SHP77 (cell line): ENCODE measurements at places on chromosomes 6 and 20.

DNA sequence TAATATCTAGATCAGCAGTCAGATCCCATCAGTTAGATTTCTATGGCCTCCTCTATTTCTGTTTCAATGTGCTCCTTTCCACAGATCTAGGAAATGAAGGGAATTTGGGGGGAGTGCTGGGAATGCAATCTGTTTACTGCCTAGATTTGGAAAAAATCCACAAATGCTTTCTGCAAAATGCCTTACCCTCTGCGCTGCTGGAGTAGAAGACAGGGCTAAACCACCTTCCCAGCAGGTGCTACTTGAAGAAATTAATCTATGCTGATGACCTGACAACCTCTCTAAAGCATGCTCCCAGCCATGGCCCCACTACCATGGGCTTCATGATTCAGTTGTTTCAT is 46.2 kb downstream of the LY86 start:
- DNase-seq, result no peak

DNA sequence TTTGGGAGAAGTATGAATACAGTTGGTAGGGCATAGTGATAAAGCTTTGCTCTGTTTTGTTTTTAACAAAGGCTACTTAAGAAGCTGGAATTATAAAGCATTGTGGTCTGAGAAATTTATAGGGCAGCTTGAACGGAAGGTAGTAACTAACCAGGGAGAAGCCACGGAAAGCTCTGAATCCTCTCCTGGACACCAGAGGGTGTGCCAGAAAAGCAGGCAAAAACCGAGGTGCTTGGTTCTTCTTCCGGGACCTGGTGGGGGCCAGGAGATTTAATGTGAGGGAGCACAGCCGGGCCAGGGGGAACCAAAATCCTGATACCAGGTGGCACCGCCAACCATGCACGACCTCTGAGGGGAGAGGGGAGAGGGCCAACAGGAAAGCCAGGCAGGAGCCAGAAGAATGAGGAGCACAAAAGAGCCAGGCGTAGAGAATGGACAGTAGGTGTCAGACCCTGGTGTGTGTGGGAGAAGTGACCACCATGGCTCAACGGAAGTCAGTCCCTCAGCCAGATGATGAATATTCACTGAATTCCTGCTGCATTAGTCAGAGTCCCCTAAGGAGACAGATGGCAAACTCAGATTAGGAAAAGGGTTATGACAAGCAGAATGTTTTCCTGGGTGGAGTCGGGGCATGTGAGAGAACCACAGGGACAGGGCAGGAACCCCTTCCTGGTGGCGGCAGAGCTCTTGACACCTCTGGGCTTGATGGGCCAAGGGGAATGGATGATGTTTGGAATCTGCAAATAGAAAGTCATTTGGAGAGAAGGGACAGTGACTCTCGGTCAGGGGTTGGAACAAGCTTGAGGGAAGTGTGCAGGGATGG is 262.3 kb downstream of the ZNF217 start:
- DNase-seq, result no peak

- no peak for DNase-seq
Measured at GRCh38 chr6:100463630-100464161, 1.0 kb downstream of the SIM1 start.

DNA sequence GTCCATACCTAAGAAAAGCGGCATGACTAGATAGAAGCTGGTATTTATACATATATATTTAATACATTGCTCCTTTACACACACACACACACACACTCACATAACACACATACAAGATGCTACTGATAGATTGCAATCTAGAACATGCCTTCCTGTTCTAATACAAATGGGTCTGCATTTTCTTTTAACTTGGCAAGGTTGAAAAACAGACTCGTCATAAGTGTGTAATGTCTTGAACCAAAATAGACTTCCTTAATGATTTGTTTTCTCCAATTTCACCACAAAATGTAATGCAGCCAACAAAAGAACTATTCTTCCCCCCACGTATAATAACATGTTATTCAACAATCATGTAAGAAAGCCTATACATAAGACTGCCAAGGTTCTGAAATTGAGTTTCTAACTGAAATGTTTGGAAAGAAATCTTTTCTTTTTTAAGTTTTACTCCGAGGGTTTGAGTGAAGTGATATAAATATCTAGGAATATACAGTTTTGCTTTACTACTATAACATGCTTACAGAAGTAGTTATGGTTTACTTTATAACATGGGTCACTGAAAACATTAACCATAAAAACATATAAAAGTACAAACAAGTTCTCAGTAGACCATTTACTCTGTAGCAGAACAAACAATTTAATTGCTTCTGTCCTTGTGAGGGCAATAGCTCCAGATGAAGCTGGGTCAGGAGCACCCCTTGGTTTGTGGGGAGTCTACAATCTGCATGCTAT is 207.5 kb downstream of the FOXC1 start:
- DNase-seq, result no peak

DNA sequence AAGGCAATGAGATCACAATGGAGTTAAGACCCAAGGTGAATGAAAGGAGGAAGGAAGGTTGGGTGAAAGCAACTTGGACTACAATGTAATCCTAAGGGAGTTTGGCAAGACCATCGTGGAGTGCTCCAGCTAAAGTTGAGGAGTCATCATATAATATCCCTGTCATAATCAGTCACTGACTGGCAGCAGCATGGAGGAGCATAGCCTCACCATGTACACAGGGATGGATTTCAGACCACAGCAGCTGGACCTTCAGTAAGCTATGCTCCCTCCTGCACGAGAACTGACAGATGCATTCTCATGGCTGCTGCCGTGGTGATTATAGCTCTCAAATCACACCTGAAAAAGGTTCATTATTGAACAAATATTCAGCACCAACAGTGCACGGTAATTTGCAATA is 43.0 kb downstream of the GOPC start:
- no peak for DNase-seq

DNA sequence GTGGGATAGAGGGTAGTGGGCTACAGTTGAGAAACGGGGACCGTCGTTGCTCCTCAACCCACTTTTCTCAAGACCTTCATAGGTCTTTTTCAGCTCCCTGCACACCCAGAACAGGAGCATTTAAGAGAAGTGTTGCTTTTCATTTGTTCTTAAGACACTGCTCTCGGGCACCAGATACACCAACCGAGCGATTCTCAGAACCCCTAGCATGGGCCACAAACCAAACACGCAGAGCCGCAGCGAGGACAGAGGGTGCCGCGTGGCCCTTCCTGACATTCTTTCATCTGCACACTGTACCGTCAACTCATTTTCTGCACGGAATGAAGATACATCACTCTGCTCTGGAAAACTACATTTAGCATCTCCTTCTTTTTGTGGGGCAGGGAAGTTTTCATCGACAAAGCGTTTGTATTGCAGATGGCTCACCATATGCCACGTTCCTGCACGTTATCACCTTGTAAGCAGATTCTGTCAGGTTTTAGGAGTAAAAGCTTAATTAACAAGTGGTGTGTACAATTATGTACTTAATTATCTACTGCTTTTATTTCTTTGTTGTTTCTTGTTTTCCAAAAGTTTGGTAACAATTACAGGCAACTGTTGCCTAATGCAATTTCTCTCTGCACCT is 70.4 kb upstream of the MLN start:
- no peak for DNase-seq

DNA sequence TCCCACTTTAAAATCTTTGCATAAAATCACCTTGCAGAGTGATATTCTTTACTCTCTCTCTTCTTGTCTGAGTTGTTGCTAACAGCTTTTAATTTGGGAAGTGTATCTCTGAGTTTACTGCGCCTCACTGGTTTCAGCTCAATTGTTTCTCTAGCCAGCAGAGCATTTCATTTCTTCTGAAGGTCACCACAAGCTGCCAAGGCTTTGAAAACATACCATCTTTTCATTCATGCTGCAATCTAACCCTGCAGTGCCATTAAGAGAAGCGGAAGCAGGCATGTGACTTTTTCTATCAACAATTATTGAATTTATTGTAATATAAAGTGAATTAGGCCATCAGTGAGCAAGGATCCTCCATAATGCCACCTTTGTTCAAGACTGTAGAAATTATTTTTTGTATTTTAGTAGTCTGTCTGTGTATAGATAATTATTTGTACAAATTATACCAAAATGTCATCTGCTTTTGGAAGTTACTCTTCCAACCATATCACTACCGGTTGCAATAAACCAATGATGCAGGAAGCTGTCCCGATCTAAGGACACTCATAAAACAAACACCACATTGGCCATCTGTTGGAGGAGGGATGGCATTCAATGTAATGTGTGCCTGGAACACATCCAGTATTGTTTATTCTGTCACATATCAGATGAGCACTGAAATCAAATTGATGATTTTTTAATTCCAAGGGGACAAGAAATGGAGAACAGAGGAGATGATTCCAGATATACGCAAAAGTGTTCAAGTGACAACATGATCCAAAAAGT is 26.8 kb downstream of the HS3ST5 start:
- peak; percentile 45 for DNase-seq

DNA sequence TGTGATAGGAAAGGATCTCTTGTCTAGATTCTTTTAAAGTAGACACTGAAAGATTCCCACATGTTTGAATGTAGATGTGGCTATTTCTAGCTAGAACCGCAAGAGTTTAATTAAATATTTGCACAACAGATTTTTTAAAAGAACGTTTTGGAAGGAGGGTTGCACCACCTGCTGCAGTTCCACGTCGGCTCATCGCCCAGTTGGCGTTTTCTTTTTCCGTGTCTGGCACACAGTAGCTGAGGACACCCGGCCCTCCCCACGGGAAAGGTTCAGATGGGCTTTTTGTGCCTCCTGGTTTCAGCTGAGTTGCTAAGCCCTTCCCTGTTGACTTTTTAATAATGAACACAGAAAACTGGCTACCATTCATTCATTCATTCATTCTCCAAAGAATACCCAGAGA is 41.8 kb upstream of the DOK5 start:
- DNase-seq, result peak; percentile 95

GRCh38 chr6:38572186-38572813 is 67.4 kb downstream of the BTBD9 start:
- no peak for DNase-seq

DNA sequence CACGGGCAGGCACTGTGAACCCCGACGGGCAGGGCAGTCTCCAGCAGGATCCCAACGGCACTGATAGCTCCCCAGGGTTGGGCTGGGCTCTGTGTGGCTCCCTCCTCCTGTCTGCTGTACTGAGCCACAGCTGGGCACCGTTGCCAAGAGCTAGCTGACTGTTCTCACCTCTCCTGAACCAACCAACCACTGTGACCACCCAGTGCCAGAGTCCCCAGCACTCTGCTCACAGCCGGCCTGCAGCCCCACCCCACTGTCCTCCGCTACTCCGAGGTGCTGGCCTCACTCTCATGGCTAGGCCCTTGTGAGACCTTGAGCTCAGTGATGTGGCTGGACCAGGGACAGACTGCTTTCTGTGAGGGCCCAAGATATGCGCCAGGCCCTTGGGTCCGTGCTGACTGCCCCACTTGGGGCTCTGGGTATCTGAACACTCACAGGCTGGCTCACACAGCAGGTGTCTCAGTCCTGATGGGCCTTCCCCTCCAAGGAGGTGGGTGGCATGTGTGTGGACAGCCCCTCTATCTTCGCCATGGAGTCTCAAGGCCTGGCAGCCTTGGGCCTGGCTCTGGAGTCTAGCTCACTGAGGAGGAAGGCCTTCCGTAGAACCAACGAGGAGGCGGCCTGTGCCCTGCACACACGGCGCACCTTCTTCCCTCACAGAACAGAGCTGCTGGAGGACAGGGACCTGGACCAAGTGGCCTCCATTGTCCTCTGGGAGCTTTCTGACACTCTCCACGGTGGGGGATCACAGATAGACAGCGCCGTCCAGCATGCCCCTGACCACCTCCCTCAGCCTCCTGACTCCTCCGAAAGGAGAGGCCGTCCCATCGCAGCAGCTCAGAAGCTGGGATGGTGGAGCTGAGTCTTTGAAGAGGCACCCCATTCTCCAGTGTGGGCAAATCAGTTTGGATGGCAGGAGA is 53.5 kb downstream of the TCP11 start:
- DNase-seq, result no peak

DNA sequence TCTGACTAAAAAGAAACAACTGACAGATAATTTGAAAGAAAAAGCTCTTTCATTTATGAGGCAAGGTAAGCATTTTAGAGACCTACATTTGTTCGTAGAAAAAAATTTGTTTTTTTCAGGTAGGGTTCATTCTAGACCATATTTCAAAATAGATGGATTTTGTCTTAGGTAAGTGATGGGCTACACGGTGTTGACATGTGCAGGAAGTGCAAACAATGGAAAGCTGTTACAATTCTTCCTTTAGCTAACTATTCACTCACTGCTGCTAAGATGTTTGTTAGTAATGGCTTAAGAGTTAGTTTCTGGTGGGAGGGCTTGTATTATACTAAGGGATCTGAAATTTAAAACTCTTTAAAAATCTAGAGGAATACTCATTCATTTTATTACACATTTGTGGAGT is 96.7 kb downstream of the CD109 start:
- DNase-seq, result no peak

GRCh38 chr6:131430531-131430930 is 142.5 kb upstream of the ARG1 start:
- DNase-seq, result no peak

DNA sequence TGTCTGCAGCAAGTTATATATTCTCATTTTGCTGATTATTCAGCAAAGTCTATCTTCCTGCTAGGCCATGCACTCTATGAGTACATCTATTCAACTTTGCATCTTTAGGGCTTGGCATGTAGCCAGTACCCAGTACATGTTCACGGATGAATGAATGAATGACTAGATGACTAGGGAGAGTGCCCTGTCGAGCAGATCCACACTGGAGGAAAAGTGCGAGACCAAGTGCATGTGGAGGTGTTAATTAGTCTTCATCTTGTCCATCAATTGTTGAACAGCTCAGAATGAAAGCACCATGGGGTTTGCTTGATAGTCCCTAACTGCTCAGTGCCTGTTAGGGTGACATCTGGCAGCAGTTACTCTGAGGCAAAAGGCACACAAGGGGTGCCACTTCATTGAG is 30.4 kb downstream of the TM9SF4 start:
- DNase-seq, result no peak

DNA sequence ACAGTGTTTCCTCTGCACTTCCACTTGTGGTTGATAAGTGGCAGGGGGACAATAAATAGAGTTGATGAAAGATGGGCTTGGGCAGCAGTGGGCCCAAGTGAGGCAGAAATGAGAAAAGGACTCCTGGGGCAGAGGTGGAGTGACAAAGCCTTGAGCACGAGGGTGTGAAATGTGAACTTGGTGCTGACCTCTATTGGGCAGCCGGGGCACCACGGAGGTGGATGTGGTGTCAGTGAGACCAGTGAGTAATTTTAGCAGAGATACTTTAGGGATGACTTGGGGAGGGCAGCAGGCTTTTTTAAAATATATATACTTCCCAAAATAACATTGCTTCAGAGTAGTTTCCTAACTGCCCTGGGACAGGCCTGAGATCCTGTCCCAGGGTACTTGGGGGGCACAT is 30.6 kb upstream of the MYLK2 start:
- DNase-seq, result no peak

- DNase-seq, result peak; percentile 26
Measured at GRCh38 chr6:157667211-157668008, 155.6 kb upstream of the SNX9 start.

GRCh38 chr20:43068482-43068881 is 121.2 kb downstream of the PTPRT start:
- DNase-seq, result no peak

- no peak for DNase-seq
Measured at GRCh38 chr20:64185276-64185900, 21.1 kb downstream of the MYT1 start.
